ENCODE measurements at places on chromosomes 1 and 21. TPM values are rescaled to one million over a fixed set of nuclear protein-coding genes. Genes with fewer than 3 reads are reported as not detected.

DNA sequence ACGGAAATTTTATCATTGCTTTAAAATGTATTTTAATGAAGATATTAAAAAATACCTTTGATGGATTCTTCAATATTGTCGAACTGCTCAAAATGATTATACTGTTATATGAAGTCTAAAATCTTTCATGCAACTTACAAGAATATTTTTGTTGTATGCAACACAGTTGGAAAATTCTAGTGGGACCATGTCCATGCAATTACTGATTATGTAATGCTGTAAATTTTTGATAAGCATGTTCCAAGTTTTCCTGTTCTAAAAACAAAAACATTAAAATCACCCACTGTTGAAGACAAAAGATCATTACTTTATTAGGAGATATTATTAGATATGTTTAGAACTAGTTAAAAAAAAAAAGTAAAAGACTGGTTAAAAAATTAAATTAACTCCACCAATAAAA, 132.8 kb downstream of the NFIA start:
- H3K4me3 ChIP-seq, result no peak overlapping the region
- H3K27ac ChIP-seq, result no peak overlapping the region
- H3K4me1 ChIP-seq, result no peaks in the 10 kb centered on the region
- H3K36me3 ChIP-seq, result no peaks in the 10 kb centered on the region
- peaks cover 3% of the 10 kb centered on the region for H3K27me3 ChIP-seq

DNA sequence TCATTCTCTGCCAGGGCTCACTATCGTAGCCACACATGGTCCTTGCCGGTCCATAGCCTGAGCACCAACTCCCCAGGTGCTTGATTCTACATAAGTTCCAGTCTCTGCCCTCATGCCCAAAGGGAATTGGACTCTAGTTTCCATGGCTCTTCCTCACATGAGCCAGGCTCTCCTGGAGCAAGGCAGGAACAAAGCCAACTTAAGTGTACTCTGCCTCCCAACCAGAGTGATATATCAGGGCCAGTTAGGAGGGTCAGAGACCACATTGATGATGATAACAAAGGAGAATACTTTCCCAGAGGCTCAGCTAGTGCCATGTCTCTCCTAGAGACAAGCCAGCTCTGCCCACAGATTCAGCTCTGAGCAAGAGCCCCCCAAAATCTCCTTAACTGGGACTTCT, 70.9 kb downstream of the ERI3 start:
- no peaks in the 10 kb centered on the region for H3K27me3 ChIP-seq
- H3K36me3 ChIP-seq, result no peaks in the 10 kb centered on the region
- no peak overlapping the region for H3K27ac ChIP-seq
- no peak overlapping the region for H3K4me3 ChIP-seq
- H3K4me1 ChIP-seq, result no peaks in the 10 kb centered on the region

DNA sequence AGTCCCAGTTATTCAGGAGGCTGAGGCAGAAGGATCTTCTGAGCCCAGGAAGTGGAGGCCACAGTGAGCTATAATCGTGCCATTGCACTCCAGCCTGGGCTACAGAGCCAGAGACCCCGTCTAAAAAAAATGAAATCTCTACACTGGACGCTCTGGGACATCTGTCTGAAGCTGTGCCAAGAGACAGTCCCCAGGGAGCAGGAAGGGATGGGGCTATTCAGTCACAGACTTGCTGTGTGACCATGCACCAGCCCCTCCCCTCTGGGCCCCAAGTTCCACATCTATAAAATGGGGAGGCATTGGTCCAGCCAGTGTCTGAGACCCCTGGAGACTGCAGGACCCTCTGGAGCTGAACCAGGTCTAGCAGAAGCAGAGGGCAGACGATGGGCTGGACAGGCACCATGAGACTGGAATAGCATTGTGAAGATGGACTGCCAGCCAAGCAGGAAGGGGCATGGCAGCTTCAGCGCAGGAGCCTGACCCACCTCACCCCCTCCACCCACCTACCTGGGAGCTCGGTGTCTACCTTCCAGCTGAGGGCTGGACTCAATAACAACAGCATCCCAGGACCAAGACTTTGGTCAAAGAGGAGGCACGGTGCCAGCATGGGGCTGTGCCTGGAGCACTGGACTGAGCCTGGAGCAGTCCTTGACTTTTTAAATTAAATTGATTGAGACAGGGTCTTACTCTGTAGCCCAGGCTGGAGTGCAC, 1.4 kb downstream of the TMEM54 start:
- H3K36me3 ChIP-seq, result no peaks in the 10 kb centered on the region
- no peak overlapping the region for H3K4me3 ChIP-seq

GRCh38 chr21:43311301-43311817, 115.6 kb downstream of the SIK1 start:
- H3K4me3 ChIP-seq, result no peak overlapping the region
- no peak for DNase-seq
- peaks cover 7% of the 10 kb centered on the region for H3K4me1 ChIP-seq
- no peaks in the 10 kb centered on the region for H3K36me3 ChIP-seq
- no peak overlapping the region for H3K27ac ChIP-seq

- no peak overlapping the region for H3K4me3 ChIP-seq
- H3K27me3 ChIP-seq, result no peaks in the 10 kb centered on the region
- H3K36me3 ChIP-seq, result peaks cover 6% of the 10 kb centered on the region
These were observed 188.4 kb upstream of the DMRTA2 start for GRCh38 chr1:50611675-50612074.

DNA sequence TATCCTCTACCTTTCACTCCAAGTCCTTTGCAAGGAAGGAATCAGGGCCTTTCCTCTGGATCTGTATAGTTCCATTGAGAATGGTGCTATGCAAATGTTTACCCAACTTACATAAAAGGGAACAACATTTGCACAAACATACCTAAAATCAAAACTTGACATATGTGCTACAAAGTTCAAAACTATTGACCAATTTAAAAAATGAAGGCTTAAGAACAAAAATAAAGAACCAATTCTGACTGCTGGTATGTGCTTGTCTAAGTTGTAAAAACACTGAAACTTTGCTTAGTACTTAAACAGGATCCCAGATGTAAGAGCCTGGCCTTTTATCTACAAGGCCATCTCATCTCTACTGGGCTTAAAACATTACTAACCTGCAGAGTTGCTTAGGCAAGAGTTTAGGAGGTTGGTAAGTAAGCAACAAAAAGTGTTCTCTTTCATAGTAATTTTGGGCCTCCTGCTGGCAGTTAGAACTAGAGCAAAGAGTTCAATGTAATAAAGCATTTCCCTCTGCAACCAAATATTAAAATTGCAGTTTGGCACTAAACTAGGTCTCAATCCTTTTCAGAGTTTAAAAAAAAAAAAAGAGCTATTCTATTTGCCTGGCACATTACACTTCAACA, 2.0 kb downstream of the SCMH1 start:
- H3K4me1 ChIP-seq, result peaks cover 27% of the 10 kb centered on the region
- no peak for DNase-seq
- no peak overlapping the region for H3K27ac ChIP-seq
- H3K4me3 ChIP-seq, result peak overlapping the region; percentile 84
- peaks cover 4% of the 10 kb centered on the region for H3K27me3 ChIP-seq

FAM151A gene
- not detected for total RNA-seq

EPS8L3 gene
- total RNA-seq, result not detected

GJA5 gene
- not detected for total RNA-seq

MMEL1 gene
- 0.73 TPM for total RNA-seq

FMO2 gene
- total RNA-seq, result not detected
